Common myeloid progenitor, CD34-positive (primary cell): ENCODE measurements at places on chromosomes 3 and 15.

- peak; percentile 48 for DNase-seq
These were observed 172.0 kb downstream of the STT3B start for GRCh38 chr3:31704591-31705179.

- no peak for DNase-seq
These were observed 17.4 kb upstream of the ZNF609 start for GRCh38 chr15:64443016-64443415.

- DNase-seq: no peak
These were observed 27.1 kb downstream of the TRIM71 start for GRCh38 chr3:32844914-32845313.

- DNase-seq: no peak
These were observed 45.3 kb downstream of the ATP13A5 start for GRCh38 chr3:193333229-193333628.

GRCh38 chr3:17023006-17023664 is 138.4 kb downstream of the PLCL2 start:
- DNase-seq: peak; percentile 64

DNA sequence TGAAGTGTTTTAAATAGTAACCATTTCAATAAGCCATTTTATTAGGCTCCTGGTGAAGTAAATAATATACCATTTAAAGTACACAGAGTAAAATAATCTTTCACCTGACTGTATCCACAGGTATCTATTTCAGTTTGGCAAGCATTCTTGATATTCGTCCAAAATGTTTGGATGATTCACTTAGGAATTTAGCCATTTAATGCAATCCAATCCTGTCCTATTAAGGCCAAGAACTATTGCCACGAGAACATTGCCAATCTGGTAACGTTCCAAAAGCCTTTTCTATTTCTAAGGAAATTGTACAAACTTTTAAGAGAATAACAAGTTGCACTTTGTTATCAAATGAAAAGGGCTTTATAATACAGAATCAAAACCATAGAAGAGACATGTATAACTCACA is 209.8 kb upstream of the THRB start:
- no peak for DNase-seq

- no peak for DNase-seq
These were observed 1049.1 kb downstream of the FHIT start for GRCh38 chr3:60202052-60202726.

- DNase-seq: no peak
These were observed 369.1 kb upstream of the GRM7 start for GRCh38 chr3:6491768-6492167.
